ENCODE measurements at places on chromosomes 7 and 10.

DNA sequence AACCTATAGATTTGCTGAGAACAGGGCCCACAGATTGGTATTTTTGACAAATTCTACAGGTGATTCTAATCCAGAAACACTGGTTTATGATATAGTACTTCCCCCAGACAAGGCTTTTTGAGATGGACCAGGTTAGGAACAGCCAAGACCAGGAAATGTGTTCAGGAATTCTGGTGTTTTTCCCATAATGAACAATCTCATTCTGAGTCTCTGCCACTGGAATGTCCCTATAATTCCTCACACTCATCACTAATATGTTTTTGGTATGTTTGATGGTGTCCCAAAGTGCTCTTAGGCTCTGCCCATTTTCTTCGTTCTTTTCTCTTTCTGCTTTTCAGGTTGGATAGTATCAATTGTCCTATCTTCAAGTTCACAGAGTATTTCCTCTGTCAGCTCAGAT, 107.2 kb upstream of the IGFBP3 start:
- DNase-seq = no peak

- DNase-seq = no peak
Measured at GRCh38 chr10:105292236-105292635, 651.1 kb downstream of the SORCS3 start.

DNA sequence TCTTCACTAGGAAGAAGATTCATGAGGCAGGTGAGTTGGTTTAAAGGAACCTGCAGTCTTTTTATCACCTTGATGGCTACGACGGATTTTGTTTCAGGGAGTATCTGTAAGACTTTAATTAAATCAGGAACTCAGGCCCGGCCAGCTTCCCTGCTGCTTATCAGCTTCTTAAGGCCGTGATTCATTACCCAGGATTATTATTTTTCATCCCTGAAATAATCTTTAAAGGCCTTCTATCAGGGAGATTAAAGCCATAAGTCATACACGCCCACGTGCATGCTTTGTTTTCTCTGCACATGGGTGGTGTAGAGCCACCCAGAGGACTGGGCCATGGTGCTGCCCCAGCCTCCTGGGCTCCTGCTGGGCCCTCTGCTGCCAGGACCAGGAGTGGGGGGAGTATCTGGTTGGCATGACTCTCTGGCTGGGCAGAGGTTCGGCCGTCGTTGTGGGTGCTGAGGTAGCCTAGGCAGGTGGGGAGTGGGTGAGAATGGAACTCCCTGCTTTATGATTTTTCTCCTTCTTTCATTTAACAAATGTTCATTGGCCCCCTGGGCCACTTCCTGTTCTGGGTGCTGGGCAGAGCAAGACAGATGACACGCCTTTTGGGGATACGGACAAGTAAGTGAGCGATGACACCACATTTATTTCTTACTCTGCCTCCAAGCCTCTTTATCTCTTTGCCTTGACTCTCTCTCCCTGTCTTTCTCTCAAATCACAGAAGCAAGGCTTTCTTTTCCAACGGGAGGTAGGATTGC, 39.0 kb upstream of the PCBD1 start:
- DNase-seq = no peak

GRCh38 chr7:152762056-152762455, 2.5 kb downstream of the ACTR3B start:
- no peak for DNase-seq

GRCh38 chr10:104488439-104488832, 134.8 kb downstream of the CFAP58 start:
- no peak for DNase-seq

All from left ventricle myocardium superior (tissue), 1 donor.